Kidney (tissue), 22 donors: ENCODE measurements at places on chromosomes 7 and 10. TPM values are rescaled to one million over a fixed set of nuclear protein-coding genes. Genes with fewer than 3 reads are reported as not detected.

GRCh38 chr7:19061331-19061730, 56.1 kb downstream of the TWIST1 start:
- DNase-seq: no peak

DNA sequence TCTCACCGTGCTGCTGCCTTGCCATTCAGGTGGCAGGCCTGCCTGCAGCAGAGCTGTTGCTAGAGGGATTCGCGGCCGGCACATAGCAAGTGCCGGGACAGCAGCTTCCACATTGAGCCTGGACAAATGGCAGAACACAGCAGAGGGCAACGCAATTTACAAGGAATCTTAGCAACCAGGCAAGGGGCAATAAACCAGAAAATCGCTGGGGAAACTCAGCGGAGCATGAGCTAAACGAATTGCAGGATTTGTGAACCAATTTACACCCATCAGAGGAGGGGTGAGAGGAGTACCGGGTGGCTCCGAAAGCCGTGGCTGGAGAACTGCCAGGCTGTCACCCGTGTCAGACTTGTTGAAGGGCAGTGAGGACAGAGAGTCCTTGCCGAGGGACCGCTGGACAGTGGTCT, 58.6 kb upstream of the LOXL4 start:
- DNase-seq: peak; percentile 77

GRCh38 chr10:10055656-10056442, 961.8 kb upstream of the CELF2 start:
- DNase-seq: no peak

GRCh38 chr10:96124230-96125141, 5.6 kb upstream of the ZNF518A start:
- DNase-seq: peak; percentile 62

DNA sequence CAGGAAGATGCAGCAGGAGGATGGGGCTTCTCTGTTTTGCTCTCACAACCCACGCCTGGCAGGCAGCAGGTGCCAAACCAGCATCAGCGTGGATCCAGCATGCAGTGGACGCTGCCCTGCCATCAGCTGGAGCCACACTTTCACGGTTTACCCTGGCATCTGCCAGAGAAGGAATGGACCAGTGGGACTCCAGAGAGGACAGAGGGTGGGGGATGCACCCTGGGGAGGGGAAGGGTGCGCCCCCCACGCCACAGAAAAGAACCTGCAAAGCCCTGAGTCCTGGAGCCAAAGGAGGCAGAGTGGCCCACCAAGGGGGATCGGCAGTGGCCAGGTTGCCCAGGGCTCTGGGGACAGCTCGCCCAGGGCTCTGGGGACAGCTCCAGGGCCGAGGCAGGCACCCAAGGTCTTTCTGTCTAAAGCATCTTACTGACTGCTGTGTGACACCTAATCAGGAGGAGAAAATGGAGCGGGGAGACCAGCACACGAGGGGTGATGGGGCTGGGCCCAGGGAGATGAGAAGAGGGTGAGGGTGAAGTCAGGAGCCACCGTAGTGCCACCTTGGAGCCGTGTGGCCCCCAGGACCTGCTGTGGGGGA, 225.1 kb downstream of the DNAJB6 start:
- DNase-seq: no peak

TLX1 gene
- not detected for polyA plus RNA-seq

UCMA gene
- polyA plus RNA-seq: not detected

DNA sequence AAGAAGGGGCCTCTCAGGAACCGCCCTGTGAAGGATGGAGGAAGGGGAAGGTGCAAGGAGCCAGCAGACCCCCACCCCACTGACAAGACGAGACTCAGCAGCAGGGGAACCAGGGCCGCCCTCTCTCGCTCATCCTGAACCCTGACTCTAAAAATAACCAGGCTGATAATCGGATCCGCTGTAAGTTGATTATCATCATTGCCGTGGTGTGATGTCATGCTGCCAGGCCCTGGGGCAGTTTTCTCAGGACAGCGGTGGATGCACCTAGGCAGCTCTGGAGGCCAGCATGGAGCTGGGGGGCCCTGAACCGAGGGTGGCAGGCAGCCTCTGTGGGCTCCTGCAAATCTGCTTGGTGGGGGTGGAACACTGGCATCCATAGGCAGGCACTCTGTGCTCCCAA, 7.9 kb downstream of the RET start:
- DNase-seq: no peak

SFMBT2 gene
- 1.2 TPM for polyA plus RNA-seq
